ENCODE measurements at places on chromosomes 2 and 18.

DNA sequence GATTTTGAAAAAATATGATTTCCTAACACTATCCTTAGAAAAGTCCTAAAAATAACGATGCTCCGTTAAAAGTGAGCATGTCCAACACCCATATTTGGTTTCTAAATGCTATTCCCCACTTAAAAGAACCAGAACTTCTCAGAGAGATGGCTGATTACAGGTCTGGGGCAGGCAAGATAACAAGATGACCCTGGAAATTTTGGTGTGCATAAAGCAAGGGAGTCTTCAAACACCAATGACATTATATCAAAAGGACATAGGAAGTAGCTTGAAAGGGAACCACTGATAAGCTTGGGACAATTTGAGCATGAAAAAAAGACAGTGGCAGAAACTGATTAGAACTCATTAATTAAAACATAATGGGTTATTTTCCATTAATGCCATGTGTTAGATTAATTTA, 17.9 kb downstream of the STK17B start:
- DNase-seq, result no peak

- DNase-seq, result no peak
These were observed 86.3 kb downstream of the MAIP1 start for GRCh38 chr2:200041639-200042038.

- no peak for DNase-seq
These were observed 1374.1 kb upstream of the NXPH2 start for GRCh38 chr2:140154271-140154670.

GRCh38 chr2:82652117-82652516, 1807.0 kb downstream of the SUCLG1 start:
- DNase-seq, result no peak
